ENCODE measurements at places on chromosomes 1 and 21.

DNA sequence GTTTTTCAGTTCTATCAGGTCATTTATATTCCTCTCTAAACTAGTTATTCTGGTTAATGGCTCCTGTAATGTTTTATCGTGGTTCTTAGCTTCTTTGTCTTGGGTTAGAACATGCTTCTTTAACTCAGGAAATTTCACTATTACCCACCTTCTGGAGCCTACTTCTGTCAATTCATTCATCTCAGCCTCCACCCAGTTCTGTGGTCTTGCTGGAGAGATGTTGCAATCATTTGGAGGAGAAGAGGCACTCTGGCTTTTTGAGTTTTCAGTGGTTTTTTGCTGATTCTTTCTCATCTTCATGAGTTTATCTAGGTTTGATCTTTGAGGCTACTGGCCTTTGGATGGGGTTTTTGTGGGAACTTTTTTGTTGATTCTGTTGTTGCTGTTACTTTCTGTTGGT, 213.0 kb downstream of the BRINP2 start:
- DNase-seq = no peak

GRCh38 chr1:31689854-31690253, 14.0 kb downstream of the COL16A1 start:
- no peak for DNase-seq

- no peak for DNase-seq
Observed at GRCh38 chr1:172107316-172107975, 266.1 kb downstream of the DNM3 start.

- no peak for DNase-seq
Observed at GRCh38 chr21:44636209-44637017, 743 bp upstream of the KRTAP10-10 start.

DNA sequence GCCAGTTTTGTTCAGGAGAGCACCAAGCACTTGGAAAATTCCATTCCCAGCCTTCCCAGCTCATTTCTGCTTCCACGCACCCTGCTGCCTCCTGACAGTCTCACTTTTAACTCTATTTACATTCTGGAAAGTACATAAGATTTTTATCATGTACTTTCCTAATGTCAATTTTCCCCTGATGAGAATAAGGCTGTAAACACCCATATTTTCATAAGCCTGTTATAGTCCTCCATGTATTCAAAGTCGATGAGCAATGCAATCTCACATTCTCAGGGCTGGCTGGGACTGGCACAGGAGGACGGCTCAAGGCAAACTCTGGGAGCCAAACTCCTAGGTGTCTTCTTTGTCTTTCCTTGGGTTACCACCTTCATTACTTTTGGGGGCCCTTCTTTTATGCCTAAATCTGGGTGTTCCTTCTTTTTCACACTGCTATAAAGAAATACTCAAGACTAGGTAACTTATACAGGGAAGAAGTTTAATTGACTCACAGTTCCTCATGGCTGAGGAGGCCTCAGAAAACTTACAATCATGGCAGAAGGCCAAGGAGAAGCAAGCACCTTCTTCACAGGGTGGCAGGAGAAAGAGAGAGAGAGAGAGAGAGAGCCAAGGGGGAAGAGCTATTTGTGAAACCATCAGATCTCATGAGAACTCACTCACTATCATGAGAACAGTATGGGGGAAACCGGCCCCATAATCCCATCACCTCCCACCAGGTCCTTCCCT, 94.6 kb downstream of the IGSF21 start:
- no peak for DNase-seq

- no peak for DNase-seq
Observed at GRCh38 chr1:99614728-99615127, 31.2 kb upstream of the PALMD start.

DNA sequence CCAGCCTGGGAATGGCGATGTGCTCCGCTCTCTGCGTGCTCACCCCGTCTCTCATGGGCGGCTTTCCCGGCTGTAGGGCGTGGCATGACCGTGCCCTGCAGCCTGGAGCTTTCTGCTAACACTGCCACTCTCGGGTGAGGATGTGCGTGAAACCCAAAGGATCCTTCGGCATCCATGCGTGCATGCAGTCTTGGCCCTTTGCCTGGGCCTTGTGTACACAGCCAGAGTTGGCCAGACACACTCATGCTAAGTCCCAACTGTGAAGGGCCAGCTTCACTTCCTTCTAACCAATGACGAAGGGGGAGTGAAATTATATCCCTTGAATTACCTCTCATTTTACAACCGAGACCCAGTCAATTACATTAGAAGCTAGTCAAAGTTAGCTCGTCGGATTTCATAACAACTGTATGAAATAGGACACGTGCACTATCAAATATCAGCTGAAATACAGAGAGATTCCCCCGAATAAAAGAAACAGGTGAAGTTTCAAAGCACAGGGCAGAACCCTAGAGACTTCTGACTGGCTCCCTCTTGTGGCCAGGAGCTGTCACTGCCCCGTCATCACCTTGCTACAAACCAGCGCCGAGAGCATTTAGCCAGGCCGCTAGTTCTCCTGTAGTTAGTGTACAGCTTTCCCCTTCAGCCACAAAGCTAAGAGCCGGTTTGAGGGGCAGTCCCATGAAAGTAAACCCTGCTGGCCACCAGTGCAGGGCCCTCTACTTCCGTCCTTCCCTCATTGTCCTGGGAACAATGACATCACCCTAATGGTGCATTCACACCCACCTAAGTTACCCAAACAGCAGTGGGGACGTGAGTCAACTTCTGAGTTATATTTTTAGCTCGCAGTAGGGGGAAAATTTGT, 63.4 kb upstream of the COA6 start:
- DNase-seq = no peak

- DNase-seq = peak; percentile 10
Observed at GRCh38 chr1:63621075-63621474, 27.9 kb downstream of the PGM1 start.

GRCh38 chr1:46081206-46081605, 51.2 kb downstream of the PIK3R3 start:
- DNase-seq = no peak

GRCh38 chr1:59999746-60000145, 73.2 kb upstream of the CYP2J2 start:
- no peak for DNase-seq

GRCh38 chr1:110188035-110188618, 22.0 kb upstream of the KCNC4 start:
- DNase-seq = no peak
